ENCODE measurements at places on chromosomes 12 and 14. TPM values are rescaled to one million over a fixed set of nuclear protein-coding genes. Genes with fewer than 3 reads are reported as not detected.
A peak's percentile ranks its signal among the peaks of the same experiment; 100 is the strongest.

- no peak for DNase-seq
Measured at GRCh38 chr14:49960453-49960852, 67.6 kb downstream of the ARF6 start.

DNA sequence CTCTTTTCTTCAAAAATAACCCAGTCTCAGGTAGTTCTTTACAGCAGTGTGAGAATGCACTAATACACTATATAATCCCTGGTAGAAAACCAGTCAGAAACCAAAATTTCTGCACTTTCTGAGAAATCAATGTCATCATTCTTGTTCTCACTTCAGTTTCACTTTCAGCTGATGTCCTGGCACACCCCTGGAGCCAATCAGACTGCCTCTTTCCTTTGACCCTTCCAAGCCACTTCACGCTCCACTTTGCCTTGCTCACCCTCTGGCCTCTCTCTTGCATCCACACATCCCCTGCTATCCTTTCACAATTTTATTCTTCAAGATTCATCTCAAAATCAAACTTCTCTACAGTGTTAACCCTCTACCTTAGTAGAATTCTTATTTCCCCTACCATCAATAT lies 181.1 kb downstream of the ASCL1 start:
- no peak for DNase-seq

PMEL gene
- polyA plus RNA-seq = 3.1 TPM

C3AR1 gene
- 2.7 TPM for polyA plus RNA-seq

DNA sequence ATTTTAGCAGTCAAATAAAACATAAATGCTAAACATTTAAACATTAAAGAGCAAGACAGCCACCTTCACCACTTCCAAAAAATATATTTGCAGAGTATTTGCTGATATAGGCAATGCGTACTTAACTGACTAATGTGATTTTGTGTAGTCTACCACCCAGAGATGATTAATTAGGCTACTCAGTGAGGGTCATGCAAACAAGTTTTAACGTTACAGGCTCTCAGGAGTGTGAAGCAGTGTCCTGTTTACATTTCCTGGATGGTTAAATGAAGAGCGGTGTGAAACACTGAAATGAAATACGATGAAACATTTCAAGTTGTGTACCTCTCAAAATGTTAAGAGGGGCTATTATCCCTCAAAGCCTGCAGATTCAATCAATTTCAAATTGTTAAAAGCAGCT lies 165.8 kb upstream of the LRIG3 start:
- no peak for DNase-seq

- DNase-seq = no peak
Measured at GRCh38 chr12:97435153-97435552, 27.5 kb upstream of the RMST start.

DNA sequence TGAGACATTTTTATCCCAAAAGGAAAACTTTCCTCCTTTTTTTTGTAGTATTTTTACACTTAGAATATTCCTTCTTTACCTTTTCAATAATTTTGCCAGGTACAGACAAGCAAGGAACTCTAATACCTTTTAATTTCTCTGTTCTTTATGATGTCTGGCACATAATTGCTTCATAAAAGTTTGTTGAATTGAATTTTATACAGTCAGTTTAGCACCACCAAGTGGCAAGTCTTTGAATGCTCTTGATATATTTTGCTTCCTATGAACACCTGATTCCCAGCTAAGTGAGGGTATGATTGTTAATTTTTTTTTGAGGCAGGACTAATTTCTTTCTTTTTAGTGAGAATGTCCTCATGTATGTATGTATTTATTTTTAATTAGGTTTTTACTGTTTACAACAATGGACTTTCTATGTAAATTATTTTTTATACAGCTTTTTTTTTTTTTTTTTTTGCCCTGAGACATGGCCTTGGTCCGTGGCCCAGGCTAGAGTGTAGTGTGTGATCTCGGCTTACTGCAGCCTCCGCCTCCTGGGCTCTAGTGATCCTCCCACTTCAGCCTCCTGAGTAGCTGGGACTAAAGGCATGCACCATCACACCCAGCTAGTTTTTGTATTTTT lies 6.9 kb downstream of the TBC1D15 start:
- DNase-seq = peak; percentile 65

SYNDIG1L gene
- not detected for polyA plus RNA-seq

- DNase-seq = no peak
Measured at GRCh38 chr12:109009766-109010165, 11.1 kb downstream of the SVOP start.

NRXN3 gene
- polyA plus RNA-seq = 2.3 TPM

TSPAN19 gene
- polyA plus RNA-seq = 0.34 TPM

DNA sequence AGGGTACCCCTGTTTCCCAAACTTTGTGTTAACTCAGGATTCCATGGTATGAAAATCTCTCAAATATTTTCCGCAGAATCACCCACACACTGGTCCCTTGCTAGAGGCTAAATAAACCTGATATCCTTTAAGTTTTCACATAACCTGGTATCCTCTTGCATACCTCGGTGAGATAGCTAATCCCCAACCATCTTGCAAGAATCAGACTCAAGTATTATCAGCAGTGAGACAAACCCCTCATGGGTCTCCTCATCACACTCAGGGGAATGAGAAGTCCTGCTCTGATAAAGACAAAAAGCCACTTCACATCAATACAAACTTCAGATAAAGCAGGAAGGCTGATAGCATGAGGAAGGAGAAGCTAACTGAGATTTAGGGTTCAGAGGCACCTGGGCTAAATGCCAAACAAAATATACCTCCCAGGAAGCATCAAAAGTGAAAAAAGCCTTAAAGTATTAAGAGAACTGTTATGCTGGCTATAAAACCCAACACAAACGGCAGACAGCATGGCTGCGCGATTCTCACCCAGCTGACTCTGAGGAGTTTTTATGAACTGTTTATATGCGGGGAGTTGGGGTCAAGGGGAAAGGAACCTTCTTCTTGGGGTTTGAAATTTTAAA lies 96.5 kb downstream of the FOXN3 start:
- no peak for DNase-seq

- DNase-seq = no peak
Measured at GRCh38 chr12:120067901-120068300, 48.7 kb downstream of the RAB35 start.

DNA sequence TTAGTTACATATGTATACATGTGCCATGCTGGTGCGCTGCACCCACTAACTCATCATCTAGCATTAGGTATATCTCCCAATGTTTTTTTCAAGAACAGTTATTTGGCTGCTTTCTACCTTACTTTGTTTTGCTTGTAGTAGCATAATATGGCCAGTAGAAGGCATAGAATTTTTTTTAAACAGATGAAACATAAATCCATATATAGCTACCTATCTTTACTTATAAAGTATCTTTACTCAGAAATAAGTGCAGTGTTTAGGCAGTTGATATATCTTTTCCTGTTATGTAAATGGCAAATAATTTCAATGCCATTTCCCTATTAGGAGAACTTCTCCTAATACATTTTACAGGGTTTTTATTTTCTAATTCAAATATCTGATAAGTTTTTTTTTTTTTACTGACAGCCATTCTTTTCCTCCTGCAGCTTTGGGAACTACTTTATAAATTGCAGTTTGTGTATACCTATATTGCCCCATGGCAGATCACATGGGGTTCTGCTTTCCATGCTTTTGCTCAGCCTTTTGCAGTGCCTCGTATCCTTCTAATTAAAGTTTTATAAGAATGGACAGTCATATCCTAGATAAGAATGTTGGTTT lies 143.1 kb downstream of the PCNX1 start:
- DNase-seq = peak; percentile 5

GRCh38 chr14:90677484-90678050 lies 138.7 kb downstream of the TTC7B start:
- no peak for DNase-seq

- DNase-seq = peak; percentile 95
Measured at GRCh38 chr12:12070674-12071656, at the start of gene BCL2L14. Gene BCL2L14, plus strand, starts transcription at chr12:12070939. Its CDS starts 8,367 bp downstream, at chr12:12079306.

DNA sequence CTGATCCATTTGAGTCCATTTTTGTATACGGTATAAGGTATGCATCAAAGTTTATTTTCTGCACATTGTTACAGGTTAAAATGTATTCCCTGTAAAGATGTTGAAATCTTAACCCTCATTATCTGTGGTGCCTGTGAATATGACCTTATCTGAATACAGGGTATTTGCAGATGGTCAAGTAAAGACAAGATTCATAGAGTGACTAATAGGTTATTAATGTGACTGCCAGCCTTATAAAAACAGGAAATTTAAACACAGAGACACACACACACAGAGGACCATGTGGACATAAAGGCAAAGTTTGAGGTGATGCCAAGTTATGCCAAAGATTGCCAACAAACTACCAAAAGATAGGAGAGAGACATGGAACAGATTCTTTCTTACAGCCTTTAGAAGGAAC lies 347.2 kb upstream of the DCN start:
- DNase-seq = no peak

DNA sequence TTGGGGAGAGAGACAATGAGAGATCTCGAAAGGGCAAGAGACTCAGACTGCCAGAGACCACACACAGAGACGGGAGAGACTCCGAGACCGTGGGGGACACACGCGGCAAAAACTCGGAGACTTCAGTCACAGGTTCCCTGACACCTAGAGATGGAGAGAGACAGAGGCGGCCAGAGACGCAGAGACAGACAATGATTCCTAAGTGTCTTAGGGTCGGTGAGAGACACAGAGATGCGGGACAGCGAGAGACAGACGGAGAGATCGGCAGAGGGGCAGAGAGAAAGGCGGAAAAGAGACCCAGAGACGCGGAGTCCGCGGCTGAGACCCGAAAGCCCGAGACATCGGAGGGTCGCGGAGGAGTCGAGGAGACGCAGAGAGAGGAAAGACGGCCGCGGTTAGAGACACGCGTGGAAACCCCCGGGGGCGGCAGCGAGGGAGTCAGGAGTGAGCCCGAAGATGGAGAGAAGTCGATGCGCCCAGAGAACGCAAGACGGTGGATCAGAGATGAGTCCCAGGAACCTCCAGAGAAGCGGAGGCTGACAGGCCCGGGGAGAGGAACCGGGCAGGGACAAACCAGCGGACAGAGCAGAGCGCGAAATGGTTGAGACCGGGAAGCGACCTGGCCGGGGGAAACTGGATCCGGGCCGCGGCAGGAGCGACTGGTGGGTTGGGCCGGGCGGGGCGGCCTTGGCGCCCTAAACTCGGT lies 7.8 kb downstream of the LHX5 start:
- no peak for DNase-seq

DNA sequence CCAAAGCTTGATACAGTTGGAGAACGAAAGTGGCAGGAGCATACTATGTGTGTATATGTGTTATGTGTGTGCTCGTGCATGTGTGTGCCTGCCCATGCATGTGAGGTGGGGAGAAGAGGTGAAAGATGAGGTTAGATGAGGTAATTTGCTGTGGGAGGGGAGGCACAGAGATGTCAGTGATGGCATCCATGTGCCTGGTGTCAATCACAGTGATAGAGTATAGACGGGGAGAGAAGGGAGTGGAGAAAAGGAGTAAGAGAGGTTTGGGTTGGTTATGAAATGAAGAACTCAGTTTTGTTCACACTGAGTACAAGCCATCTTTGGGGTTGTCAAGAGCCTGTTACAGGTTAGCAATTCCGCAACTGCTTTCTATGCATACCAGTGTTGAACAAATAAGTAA lies 14.6 kb upstream of the NYNRIN start:
- no peak for DNase-seq

GRCh38 chr12:68813242-68813593 lies 5.2 kb downstream of the MDM2 start:
- no peak for DNase-seq

- DNase-seq = no peak
Measured at GRCh38 chr12:55780685-55781084, 36.8 kb downstream of the SARNP start.

DNA sequence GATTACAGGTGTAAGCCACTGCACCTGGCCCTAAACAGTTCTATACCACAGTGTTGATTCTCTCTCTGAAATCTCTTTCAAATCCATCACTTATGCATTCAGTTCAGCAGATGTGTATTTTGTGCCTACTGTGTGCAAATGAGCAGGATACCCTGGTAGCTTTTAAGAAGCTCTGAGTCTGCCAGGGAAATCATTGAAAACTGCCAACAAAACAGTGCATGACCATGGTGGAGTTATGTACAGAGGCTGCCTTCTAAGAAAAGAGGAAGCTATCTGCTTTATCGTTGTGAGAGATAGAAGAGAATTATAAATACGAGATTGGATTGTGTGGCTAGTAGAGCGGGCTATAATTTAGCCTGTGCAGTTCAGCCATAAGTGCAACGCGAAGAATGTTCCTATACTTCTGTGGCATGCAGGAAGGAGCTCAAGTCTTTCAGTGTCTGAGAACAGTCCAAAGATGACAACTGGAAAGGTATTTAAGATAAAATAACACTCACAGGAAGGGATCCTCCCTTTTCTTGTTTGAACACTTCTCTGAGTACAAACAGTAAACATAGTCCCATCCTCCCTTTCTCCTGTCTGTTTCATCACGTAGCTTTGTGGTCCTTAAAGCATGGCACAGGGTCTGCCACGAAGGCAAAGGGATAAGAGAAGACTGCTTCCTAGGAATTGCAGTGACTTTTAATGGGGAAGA lies 4.3 kb downstream of the DIP2B start:
- no peak for DNase-seq

- no peak for DNase-seq
Measured at GRCh38 chr14:86619726-86620125, 1089.8 kb downstream of the FLRT2 start.

- peak; percentile 27 for DNase-seq
Measured at GRCh38 chr14:98210045-98210672, 1061.8 kb downstream of the BCL11B start.

DNA sequence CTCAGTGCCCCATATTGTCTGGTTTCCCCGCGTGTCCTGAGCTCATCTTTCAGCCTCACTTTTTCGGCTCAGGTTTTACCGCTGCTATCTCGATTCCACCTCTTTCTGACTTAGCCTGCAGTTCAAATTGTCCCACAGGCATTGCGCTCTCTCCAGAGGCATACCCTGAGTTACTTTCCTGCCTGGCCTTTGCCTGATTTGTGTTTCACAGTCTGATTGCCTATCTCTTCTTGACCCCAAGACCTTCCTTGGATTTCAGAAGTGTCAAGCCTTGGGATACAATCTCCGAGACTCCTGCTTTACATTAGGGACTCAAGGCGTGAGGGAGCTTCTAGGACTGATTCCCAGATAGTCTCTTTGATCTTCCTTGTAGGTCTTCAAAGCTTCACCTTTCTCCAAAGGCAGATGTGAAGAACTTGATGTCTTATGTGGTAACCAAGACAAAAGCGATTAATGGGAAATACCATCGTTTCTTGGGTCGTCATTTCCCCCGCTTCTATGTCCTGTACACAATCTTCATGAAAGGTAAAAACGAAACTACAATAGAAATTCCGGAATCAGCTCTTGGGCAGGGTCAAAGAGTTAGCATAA lies 629 bp downstream of the LETMD1 start:
- DNase-seq = peak; percentile 52

GRCh38 chr12:50065726-50066310 lies 8.4 kb downstream of the ASIC1 start:
- DNase-seq = no peak

GNB3 gene
- 5.5 TPM for polyA plus RNA-seq

DNA sequence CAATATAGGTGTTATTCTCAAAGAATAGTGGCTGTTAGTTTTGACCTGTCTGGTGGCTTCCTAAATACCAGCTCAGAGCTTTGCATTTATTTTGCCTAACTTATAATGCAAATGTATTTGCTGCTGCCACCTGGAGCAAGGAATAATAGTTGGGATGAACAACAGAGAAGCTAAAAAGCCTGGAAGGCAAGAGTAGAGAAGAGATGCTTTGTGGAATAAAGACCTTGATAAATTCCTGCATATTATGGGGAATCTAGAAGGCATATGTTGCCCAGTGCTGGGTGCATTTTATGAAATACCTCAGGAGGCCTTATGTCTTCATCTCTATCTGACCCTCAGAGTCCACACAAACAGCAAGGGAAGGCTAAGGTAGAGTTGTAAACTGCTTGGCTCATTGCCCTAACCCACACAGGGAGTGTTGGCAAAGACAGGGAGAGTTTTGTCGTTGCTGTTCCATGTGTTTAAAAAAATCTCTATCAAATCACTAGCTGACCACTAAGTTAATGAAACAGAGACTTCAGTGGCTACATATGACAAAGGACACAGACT lies 53.7 kb upstream of the SCAF11 start:
- DNase-seq = no peak

RNF212B gene
- polyA plus RNA-seq = not detected

All from small intestine (tissue), 16 donors.